ENCODE measurements at places on chromosomes 4 and X. TPM values are rescaled to one million over a fixed set of nuclear protein-coding genes. Genes with fewer than 3 reads are reported as not detected.

The SORBS2 gene
- total RNA-seq = 819 TPM

The SPANXN5 gene
- total RNA-seq = not detected

The GYPE gene
- total RNA-seq = 0.19 TPM

The ZNF630 gene
- 2.9 TPM for total RNA-seq

The VSIG4 gene
- 56.6 TPM for total RNA-seq

The VCX3A gene
- not detected for total RNA-seq

The GUCY1B1 gene
- 25.1 TPM for total RNA-seq

The GAB3 gene
- total RNA-seq = 11.9 TPM

The GNRHR gene
- total RNA-seq = not detected

Data from Right ventricle myocardium superior (tissue), 1 donor.